Fibroblast of lung (primary cell): ENCODE measurements at places on chromosomes 5 and 9. TPM values are rescaled to one million over a fixed set of nuclear protein-coding genes. Genes with fewer than 3 reads are reported as not detected.

DNA sequence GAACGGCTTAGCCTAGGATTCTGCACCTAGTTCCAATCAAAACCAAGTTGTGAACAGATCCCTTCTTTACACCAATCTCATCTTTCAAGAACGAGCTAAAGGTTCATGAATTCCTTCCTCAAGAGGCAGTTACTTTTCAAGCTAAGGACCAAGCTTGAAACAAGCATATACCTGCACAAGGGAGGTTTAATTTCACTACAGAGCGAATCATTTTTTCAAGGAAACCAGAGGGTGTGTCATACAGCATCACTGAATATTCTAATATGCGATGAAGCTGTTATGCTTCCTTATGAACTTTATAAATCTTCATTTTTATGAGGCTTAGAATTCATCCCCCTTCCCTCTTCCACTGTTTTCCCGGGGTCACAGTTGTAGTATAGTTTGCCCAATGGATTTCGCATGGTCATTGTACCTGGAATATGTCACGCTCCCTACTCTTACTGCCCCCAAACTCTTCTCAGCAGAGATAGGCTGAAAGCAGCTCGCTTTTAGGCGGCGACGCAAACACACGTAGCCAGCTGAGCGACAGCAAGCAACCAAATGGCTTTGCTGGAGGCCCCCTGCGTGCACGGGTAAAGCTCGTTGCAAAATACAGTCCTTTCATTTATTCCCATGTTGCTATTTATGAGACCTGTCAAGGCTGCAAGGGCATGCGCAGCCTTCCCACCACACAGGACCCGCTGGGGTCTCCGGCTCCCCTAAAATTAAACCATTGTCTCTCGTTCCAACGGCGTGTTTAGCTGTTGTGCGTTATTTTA lies 832 bp downstream of the LMBRD2 start:
- DNase-seq: peak; percentile 44

GRCh38 chr5:6950860-6951259 lies 237.6 kb downstream of the TENT4A start:
- no peak for DNase-seq

DNA sequence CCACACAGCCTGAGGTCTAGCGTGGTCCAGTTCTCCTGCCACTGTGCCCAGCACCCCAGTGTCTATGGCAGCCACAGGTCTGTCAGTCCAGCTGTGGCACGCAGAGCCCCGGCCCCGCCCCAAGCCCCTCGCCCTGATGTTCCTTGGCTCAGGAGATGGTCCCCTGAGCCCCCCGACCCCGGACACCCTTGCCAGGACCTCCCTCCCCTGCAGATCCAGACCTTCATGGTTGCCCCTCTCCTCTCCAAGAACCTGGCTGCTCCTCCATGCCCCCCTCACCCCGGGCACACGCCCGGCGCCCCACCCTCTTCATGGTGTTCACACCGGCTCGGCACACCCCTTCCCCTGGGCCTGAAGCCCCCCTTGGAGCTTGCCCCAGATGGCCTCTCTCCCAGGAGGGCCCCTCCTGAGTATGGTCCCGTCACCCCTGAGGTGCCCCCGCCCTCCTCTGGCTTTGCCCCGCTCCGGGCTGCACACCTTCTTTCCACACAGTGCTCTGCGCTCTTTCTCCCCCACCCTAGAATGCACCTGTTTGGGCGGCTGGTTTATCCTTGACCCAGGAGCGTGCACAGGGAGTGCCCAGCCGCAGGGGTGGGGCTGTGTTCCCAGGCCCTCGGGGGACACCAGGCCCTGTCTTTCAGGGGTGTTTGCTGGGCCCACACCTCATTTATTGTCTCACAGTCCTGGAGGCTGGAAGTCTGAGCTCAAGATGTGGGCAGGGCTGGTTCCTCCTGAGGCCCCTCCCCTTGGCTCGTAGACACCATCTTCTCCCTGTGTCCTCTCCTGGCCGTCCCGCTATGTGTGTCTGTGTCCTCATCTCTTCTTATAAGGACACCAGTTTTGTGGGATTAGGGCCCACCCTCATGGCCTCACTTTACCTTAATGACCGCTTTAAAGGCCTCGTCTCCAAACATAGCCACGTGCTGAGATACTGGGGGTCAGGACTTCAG lies 37.6 kb downstream of the KCNT1 start:
- no peak for DNase-seq

The CLIC3 gene
- total RNA-seq: 1.3 and 3.5 TPM in 2 replicates

GRCh38 chr5:14265570-14265969 lies 122.4 kb downstream of the TRIO start:
- peak; percentile 63 for DNase-seq

The PCDHB4 gene
- 0.50 and 0.51 TPM in 2 replicates for total RNA-seq
